ENCODE measurements at places on chromosomes 5 and 9. TPM values are rescaled to one million over a fixed set of nuclear protein-coding genes. Genes with fewer than 3 reads are reported as not detected.

The PITX1 gene
- total RNA-seq = 0.42 TPM

The TPD52L3 gene
- total RNA-seq = not detected

The PRDM9 gene
- total RNA-seq = not detected

The OSMR gene
- total RNA-seq = 12.8 TPM

The ITGA1 gene
- 1.9 TPM for total RNA-seq

The RIOK2 gene
- total RNA-seq = 17.5 TPM

The SPINK5 gene
- 0.91 TPM for total RNA-seq

The PCDHB14 gene
- total RNA-seq = 0.55 TPM

The FOXD4L4 gene
- total RNA-seq = 0.15 TPM

DNA sequence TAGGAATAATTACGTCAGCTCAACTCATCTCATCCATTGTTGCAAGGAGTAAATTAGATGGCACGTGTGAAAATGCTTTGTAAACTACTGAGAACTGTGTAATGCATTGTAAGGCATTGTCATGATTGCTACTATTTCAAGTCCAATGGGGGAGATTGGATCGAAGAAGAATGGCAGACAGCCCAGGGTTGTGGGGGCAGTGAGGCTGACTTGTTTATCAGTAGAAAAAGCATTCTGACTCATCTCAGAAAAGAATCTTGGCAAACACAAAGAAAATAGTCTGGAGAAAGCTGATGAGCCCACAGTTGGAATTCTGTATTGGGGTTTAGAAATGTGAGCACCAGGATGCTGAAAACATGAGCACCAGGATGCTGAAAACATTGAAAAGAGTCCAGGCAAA, 28.0 kb upstream of the DAP start:
- no peak overlapping the region for H3K27ac ChIP-seq
- H3K27me3 ChIP-seq = peaks cover 3% of the 10 kb centered on the region
- peak; percentile 68 for DNase-seq

GRCh38 chr5:137442660-137443059, 56.5 kb downstream of the SPOCK1 start:
- peak; percentile 67 for DNase-seq
- no peaks in the 10 kb centered on the region for H3K36me3 ChIP-seq
- H3K4me3 ChIP-seq = no peak overlapping the region
- H3K27ac ChIP-seq = no peak overlapping the region
- H3K4me1 ChIP-seq = peaks cover 16% of the 10 kb centered on the region

GRCh38 chr9:122095010-122095767, 2.1 kb upstream of the TTLL11 start:
- H3K27me3 ChIP-seq = no peaks in the 10 kb centered on the region
- H3K4me1 ChIP-seq = peaks cover 11% of the 10 kb centered on the region
- peak; percentile 74 for DNase-seq
- H3K4me3 ChIP-seq = no peak overlapping the region
- H3K36me3 ChIP-seq = no peaks in the 10 kb centered on the region

DNA sequence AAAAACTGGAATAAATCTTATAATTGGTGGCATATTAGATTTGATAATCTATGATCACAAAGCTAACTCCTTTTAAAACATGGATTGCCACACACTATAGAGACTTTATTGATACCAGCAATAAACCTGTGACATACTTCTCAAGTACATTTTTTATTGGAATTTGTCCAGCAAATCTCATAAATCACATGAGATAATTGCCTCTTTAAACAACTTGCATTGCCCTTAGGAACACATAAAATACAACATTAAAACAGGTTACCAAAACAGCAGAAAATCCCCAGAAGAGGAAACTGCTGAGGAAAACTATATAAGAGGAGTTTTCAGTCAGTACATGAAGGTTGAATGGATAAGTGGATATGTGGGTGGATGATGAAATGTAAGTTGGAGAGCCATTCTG, 124.6 kb downstream of the SNCAIP start:
- H3K4me3 ChIP-seq = no peak overlapping the region
- no peaks in the 10 kb centered on the region for H3K4me1 ChIP-seq
- no peak for DNase-seq
- no peak overlapping the region for H3K27ac ChIP-seq
- no peaks in the 10 kb centered on the region for H3K27me3 ChIP-seq
- H3K36me3 ChIP-seq = no peaks in the 10 kb centered on the region

- no peak for DNase-seq
- no peak overlapping the region for H3K27ac ChIP-seq
- H3K36me3 ChIP-seq = no peaks in the 10 kb centered on the region
- H3K27me3 ChIP-seq = peaks cover 5% of the 10 kb centered on the region
- no peaks in the 10 kb centered on the region for H3K4me1 ChIP-seq
- no peak overlapping the region for H3K4me3 ChIP-seq
These were observed 15.0 kb upstream of the S1PR3 start for GRCh38 chr9:88975966-88976889.

- no peak overlapping the region for H3K27ac ChIP-seq
- DNase-seq = no peak
- H3K27me3 ChIP-seq = no peaks in the 10 kb centered on the region
- no peaks in the 10 kb centered on the region for H3K36me3 ChIP-seq
These were observed 127.1 kb downstream of the BNC2 start for GRCh38 chr9:16743375-16743774.

DNA sequence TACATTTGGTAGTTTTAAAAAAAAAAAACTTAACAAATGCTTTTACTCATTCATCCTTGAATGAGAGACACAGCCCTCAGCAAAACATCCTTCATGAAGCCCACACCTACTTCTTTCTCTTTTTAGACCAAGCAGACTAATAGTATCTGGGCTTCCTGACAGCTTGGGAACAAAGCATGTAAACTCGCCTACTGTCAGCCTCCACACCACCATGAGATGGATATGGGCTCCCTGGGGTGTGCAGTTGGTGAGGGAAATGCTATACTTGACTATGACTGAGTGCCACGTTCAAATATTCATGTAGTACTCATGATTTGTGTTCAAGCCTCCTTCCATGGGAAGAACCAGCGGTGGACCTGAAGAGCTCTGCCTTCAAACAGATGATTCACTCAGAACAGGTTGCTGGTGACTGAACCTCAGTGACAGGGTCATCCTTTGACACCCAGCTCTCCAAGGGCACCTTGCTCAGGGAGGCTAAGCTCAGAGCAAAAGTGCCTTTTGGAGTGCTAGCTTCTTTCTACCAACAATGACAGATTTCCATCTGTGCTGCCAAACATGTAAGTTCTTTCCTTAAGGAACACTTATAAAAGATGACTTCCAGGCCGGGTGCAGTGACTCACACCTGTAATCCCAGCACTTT, 36.8 kb downstream of the SLC22A5 start:
- H3K27me3 ChIP-seq = no peaks in the 10 kb centered on the region
- no peak for DNase-seq
- no peak overlapping the region for H3K4me3 ChIP-seq
- no peaks in the 10 kb centered on the region for H3K36me3 ChIP-seq
- peaks cover 19% of the 10 kb centered on the region for H3K4me1 ChIP-seq

- DNase-seq = no peak
- H3K4me1 ChIP-seq = no peaks in the 10 kb centered on the region
- H3K27ac ChIP-seq = no peak overlapping the region
These were observed 26.2 kb upstream of the HSD17B4 start for GRCh38 chr5:119426057-119426456.

DNA sequence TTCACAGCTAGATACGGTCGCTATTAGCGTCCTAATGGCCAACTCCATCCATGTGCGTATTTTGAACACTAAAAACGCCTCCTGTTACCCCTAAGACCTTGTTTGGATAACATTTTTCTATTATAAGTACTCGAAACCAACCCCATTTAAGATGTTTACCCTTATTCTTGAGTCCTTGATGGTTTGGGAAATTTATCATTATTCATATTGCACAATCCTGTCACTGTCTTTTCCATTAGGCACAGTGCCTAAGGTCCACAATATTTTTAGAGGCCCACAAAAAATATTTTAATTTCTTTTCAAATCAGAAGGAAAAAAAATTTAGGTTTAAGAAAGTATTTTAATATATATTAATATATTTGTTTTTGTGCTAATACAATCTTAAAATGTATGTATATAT, 1.3 kb upstream of the LIFR start:
- DNase-seq = no peak
- no peak overlapping the region for H3K4me3 ChIP-seq
- no peak overlapping the region for H3K27ac ChIP-seq
- H3K36me3 ChIP-seq = no peaks in the 10 kb centered on the region

GRCh38 chr5:61052882-61053281, 107.9 kb downstream of the NDUFAF2 start:
- H3K27ac ChIP-seq = no peak overlapping the region
- H3K36me3 ChIP-seq = no peaks in the 10 kb centered on the region
- H3K4me1 ChIP-seq = peaks cover 19% of the 10 kb centered on the region

DNA sequence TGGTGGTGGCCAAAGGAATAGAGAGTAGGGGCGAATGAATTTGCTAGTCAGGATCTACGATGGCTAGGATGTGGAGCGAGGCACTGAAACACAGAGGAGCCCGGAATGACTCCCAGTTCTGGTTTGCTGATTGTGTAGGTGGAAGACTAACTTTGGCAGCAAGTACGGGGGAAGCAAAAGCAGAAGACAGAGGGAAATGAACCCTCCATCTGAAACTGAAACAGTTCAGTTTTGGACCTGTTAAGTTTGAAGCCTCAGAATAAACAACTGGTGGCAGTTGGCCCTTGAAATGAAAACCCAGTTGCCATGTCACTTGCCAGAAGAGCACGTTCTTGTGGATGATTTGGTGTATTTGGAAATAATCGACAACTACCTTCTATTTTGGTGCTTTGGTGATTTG, 15.4 kb upstream of the SMIM15 start:
- H3K4me1 ChIP-seq = no peaks in the 10 kb centered on the region
- no peak overlapping the region for H3K4me3 ChIP-seq
- H3K36me3 ChIP-seq = no peaks in the 10 kb centered on the region
- DNase-seq = no peak

DNA sequence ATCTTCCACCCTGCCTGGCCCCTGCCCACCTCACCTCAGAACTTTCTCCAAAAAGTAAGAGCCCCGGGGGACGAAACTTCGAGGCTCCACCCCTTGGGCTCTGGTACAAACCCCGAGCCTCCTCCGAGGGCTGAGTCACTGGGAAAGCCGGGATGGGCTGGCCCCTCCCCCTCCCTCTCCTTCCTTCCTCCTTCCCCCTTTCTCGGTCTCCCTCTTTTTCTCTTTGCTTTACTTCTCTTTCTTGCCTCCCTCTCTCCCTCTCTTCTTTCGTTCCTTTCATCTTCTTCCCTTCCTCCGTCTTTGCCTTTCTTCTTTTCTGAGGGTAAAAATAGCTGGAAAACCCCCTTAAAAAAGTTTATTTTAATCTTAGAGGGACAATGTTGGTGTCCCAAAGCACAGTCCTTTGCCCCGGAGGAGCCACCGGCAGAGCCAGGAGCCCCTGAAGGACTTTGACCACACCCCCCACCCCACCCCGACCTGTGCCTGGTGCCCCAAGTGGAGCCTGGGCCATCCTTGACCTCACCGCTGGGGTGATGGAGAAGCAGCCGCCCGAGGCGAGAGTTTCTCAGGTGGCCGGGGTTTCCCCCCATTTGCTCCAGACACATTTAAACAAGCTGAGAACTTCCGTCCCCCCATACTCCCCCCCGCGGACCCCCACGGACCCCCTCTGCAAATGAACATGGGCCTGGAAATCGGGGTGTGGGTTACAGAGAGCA, 5.7 kb upstream of the NOTCH1 start:
- H3K27me3 ChIP-seq = no peaks in the 10 kb centered on the region
- H3K4me3 ChIP-seq = no peak overlapping the region
- H3K36me3 ChIP-seq = no peaks in the 10 kb centered on the region

- H3K36me3 ChIP-seq = no peaks in the 10 kb centered on the region
- no peaks in the 10 kb centered on the region for H3K4me1 ChIP-seq
- no peak overlapping the region for H3K4me3 ChIP-seq
- no peak for DNase-seq
- no peak overlapping the region for H3K27ac ChIP-seq
These were observed 723.1 kb upstream of the RIOK2 start for GRCh38 chr5:97906135-97906534.

DNA sequence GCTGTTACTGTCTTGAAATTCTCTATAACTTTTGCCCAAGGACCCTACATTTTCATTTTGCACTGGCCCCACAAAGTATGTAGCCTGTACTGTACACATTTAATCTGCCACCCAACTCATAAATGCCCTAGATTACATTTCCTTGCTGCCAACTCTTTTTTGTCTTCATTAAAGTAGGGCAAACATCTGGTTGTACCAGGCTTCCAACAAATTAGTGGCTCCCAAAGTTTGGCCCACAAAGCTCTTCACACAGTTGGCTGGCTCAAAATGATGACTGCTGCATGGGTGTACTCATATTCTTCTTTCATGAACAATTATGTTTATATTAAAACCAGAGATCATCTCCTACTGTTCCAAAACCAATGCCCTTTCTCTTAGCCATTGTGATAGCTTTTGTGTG, 45.3 kb downstream of the GNA14 start:
- no peak overlapping the region for H3K27ac ChIP-seq
- H3K4me1 ChIP-seq = peaks cover 11% of the 10 kb centered on the region
- H3K4me3 ChIP-seq = no peak overlapping the region
- no peaks in the 10 kb centered on the region for H3K27me3 ChIP-seq
- no peaks in the 10 kb centered on the region for H3K36me3 ChIP-seq

DNA sequence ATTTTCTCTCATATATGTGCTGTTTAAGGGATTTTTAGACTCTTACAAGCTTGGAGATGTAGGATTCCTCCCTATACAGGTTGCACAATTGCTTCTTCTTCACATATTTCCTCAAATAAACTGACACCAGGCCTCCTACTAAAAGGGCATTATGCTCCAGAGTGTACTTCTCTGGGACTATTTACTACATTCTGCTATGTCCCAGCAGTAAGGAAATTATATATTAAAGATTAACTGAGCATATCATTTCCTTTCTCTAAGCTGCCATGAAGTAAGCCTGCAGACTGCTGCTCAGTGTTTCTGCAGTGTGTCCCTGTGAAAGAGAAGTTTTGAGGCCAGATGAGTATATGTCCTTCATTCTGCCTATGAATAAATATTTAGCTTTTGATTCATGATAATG, 356.9 kb upstream of the NUDT12 start:
- no peaks in the 10 kb centered on the region for H3K27me3 ChIP-seq
- H3K4me3 ChIP-seq = no peak overlapping the region
- H3K4me1 ChIP-seq = no peaks in the 10 kb centered on the region
- H3K36me3 ChIP-seq = no peaks in the 10 kb centered on the region

GRCh38 chr5:151066920-151067319, 13.9 kb downstream of the TNIP1 start:
- no peak overlapping the region for H3K4me3 ChIP-seq
- H3K4me1 ChIP-seq = peaks cover 35% of the 10 kb centered on the region
- H3K27ac ChIP-seq = no peak overlapping the region

- H3K27me3 ChIP-seq = no peaks in the 10 kb centered on the region
- no peak for DNase-seq
- no peak overlapping the region for H3K27ac ChIP-seq
- no peaks in the 10 kb centered on the region for H3K36me3 ChIP-seq
These were observed 12.7 kb downstream of the SHC3 start for GRCh38 chr9:89165880-89166279.

GRCh38 chr5:83608122-83608521, 112.5 kb downstream of the HAPLN1 start:
- H3K27me3 ChIP-seq = no peaks in the 10 kb centered on the region
- no peaks in the 10 kb centered on the region for H3K36me3 ChIP-seq
- no peaks in the 10 kb centered on the region for H3K4me1 ChIP-seq
- H3K27ac ChIP-seq = no peak overlapping the region
- H3K4me3 ChIP-seq = no peak overlapping the region
